CD4-positive, alpha-beta T cell treated with Interleukin-15 for 4 hours (primary cell): ENCODE measurements at places on chromosomes 5 and 9.

- DNase-seq: no peak
Measured at GRCh38 chr5:159345336-159345735, 15.0 kb upstream of the IL12B start.

GRCh38 chr5:124783285-124783684 is 36.8 kb upstream of the ZNF608 start:
- DNase-seq: no peak

- DNase-seq: no peak
Measured at GRCh38 chr9:111236332-111236731, 93.7 kb downstream of the OR2K2 start.

DNA sequence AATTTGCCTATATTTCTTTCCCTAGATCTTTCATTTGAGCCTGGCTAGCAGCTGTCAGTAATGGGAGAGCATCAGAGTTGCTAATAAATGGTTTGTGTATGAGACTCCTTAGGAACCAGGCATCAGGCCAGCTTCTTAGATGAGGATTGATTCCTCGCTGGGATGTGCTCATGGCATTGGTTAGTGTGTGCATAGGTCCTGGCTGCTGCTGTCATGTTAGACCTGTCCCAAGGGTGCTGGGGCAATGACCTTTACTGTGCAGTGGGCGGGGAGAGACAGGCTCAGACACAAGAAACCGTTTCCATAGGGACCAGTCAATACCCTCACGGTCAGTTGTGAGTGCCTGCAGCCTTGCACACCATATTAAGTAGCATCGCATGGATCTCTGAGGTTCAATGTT is 112.3 kb upstream of the NR3C1 start:
- DNase-seq: no peak

- DNase-seq: peak; percentile 92
Measured at GRCh38 chr9:136991993-136992818, at the start of gene PAXX. TSS of gene PAXX (plus strand) at chr9:136992422. CDS start at chr9:136992444, 22 bp downstream.
